MCF 10A (cell line): ENCODE measurements at places on chromosomes 1 and 21. TPM values are rescaled to one million over a fixed set of nuclear protein-coding genes. Genes with fewer than 3 reads are reported as not detected.

DNA sequence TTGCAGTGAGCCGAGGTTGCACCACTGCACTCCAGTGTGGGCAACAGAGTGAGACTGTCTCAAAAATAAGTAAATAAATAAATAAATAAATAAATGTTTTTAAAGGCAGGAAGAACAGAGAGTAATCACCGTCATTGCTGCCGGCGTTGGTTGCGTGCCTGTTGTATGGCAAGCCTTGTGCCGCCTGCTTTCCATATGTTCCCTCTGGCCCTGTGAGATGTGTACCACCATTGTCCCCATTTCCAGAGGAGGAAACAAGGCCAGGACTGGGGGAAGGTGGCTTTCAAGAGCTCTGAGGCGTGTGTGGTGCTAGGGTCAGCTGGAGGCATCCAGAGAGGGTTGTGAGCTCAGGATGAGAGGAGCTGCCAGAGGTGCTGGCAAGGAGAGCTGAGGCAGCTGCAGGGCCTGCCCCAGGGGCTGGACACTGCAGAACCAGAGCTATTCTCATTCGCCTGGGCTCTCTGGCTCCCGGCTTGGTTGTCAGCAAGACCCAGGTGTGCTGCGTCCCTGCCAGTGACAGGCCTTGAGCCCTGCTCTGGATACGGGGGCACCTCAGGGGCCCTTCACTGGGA is 5.2 kb upstream of the MARCKSL1 start:
- DNase-seq, result no peak

DNA sequence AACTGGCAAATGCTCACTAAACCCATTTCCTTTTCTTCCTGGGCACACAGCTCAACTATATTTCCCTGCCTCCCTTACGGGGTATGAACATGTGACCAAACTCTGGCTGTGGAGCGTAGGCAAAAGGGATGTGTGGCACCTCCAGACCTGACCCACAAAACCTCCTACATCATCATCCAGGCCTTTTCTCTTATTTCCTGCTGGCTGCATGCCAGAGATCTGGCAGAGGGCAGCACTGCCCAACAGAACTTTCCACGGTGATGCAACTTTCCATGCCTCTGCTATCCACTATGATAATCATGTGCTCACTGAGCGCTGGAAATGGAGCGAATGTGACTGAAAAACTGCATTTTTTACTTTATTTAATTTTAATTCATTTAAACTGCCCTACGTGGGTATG is 99.6 kb upstream of the CACNA1E start:
- DNase-seq, result peak; percentile 75

- DNase-seq, result peak; percentile 60
Observed at GRCh38 chr1:167666416-167666815, 36.4 kb downstream of the RCSD1 start.

DNA sequence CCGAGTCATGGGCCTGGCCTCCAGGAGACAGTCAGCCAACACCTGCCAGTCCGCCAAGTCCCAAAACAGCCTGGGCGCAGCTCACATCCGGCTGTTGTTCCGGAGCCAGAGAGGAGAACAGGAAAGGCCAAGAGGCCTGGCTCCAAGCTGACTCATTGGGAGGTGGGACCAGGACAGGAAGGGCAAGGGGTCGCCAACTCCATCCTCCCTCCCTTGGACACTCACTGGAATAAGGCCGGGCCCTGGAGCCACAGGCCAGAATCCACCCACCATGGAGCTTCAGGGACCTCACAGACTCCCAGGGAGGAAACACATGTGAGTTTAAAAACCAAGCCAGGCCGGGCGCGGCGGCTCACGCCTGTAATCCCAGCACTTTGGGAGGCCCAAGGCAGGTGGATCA is 25.1 kb upstream of the CLIC4 start:
- DNase-seq, result peak; percentile 77

- DNase-seq, result no peak
Observed at GRCh38 chr1:233673261-233673946, 59.5 kb downstream of the KCNK1 start.

The SLAMF7 gene
- total RNA-seq, result 8.6 and 26.3 TPM in 2 replicates

DNA sequence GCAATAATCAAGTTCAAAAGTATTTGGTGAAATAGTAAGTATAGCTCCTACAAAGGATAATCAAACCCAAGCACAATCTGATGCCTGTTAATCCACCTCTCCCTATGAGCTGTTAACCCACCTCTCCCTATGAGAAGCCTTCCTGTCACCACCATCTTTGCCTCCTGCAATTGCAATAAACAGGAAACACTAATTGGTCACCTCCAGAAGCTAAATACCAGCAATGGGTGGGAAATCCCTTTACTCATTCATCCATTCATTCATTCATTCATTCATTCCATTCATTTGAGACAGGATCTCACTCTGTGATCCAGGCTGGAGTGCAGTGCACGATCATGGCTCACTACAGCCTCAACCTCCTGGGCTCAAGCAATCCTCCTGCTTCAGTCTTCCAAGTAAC is 132.8 kb downstream of the RERE start:
- DNase-seq, result no peak

The BRDT gene
- total RNA-seq, result not detected in 2 replicates

The NUDT4B gene
- not detected in 2 replicates for total RNA-seq

The TCHHL1 gene
- total RNA-seq, result not detected in 2 replicates

The CFHR1 gene
- total RNA-seq, result not detected in 2 replicates

The HSD3B1 gene
- not detected in 2 replicates for total RNA-seq

The SMCP gene
- not detected in 2 replicates for total RNA-seq

The PTP4A2 gene
- 196 and 220 TPM in 2 replicates for total RNA-seq

The TFF2 gene
- total RNA-seq, result not detected in 2 replicates
